CD4-positive, alpha-beta T cell treated with Interleukin-2 at 100 ng/mL for 4 hours (primary cell): ENCODE measurements at places on chromosomes 12 and 14.

DNA sequence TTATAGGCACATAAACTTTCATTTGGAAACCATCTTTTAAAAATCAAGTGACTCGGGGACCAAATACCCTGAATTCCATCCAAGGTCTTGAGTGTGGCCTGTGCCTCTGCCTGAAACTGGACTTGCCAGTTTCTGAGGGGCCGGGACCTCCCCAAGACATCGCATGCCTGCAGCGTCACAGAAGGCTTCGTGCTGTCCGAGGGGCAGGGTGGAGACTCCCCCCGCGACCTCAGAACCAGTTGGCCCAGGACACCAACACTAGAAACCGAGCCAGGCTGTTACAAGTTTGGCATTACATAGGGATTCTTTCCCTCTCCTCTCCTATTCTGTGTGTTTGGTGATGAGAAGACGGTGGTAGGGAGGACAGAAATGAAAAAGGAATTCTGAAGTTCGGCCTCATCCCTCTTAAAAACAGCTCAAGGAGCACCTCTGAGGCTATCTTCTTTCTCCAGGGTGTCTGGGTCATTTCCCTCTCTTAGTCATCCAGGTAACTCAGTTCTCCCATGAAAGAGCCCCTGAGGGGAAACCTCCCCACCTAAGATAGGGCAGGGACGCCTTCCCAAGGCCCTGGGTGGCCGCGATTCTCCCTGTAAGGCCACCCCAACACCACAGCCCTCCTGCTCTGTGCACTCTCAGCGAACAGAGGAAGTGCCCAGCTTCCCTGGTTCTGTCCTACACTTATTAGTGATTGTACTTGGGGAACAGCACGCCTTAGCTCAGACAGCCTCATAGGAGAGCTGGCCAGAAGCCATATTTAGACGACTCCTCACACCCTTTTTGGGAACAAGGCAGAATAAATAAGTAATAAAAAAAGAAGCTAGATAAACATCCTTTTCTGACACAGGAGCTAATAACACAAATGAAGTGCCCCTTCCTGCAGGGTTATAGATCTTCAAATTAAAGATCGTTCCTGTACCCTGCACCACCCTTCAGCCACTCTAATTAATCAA lies 93.8 kb downstream of the BCL11B start:
- no peak for DNase-seq

DNA sequence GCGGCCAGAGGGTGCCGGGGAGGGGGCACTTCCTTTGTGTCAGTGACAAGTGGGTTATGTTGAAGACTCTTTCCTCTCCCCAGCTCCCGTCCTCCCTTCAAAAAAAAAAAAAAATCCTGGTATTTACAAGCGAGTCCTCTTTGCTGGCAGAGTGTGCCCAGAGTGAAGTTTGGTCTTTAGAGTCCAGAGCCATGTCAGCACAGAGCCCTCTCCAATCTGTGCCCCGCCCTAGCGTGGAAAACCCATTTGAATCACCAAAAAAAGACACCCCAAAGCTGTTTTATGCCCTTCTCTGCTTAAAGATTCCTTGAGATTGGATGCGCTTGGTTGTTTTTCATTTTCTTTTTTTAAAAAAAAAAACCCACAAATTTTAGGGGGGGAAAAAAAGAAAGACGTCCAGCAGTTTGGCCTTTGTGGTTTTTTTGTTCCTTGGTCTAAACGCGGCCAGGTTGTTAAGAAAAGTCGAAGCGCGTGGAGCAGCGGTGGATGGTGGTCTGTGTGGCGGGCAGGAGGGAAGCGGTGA lies 3.3 kb downstream of the NKX2-1 start:
- no peak for DNase-seq

GRCh38 chr12:20443792-20444191 lies 75.5 kb downstream of the PDE3A start:
- DNase-seq, result no peak

GRCh38 chr12:132502149-132502881 lies 12.4 kb downstream of the FBRSL1 start:
- no peak for DNase-seq

DNA sequence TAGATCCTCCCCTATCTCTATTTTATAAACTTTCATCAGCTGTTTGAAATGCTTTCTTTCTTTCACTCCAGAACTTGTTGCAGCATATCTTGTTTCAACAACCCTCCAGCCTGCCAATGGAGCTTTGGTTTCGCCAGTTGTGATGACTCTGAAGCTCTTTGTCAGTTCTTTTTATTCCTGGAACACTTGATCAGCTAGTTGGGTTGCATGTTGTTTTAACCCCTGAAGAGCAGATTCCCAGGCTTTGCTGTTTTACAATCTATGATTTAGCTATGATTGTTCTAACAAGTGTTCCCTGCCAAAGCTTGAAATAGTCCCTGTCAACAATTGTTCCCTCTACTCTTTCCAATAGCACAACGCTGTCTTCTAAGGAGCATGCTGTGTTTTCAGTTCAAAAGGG lies 50.6 kb upstream of the FUT8 start:
- no peak for DNase-seq

DNA sequence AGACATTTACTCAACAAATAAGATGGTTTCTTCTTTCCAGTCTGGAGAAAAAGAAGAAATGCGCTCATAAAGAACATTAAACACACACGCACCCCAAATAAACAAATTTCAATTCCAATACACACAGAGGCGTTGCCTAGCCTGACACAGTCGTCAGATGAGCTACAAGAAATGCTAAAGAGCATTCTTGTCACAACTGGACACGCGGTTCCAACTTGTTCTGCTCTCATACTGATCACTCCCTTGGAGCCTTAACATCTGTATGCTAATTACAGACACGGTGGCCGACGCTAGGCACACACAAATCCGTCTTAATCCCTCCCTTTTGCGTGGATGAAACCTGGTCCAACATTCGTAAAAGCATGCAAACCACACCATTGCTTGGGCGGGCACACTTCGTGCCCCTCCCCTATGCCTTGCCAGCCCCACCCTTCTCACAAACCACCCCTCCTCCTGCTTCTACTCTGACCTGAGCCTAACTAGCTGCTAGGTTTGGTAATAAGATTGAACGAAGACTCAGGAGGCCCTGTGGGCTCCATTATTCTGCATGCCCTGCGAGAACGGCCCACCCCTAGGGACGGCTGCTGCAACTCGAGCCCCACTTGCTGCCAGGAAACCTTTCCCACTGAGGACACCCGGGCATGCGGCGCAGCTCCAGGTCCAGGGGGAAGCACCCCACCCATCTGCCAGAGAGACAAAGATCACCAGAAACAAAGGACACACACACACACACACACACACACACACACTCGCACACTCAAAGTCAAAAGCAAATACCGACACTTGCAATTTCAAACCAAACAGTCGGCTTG lies 1.2 kb downstream of the KCNK10 start:
- DNase-seq, result no peak

DNA sequence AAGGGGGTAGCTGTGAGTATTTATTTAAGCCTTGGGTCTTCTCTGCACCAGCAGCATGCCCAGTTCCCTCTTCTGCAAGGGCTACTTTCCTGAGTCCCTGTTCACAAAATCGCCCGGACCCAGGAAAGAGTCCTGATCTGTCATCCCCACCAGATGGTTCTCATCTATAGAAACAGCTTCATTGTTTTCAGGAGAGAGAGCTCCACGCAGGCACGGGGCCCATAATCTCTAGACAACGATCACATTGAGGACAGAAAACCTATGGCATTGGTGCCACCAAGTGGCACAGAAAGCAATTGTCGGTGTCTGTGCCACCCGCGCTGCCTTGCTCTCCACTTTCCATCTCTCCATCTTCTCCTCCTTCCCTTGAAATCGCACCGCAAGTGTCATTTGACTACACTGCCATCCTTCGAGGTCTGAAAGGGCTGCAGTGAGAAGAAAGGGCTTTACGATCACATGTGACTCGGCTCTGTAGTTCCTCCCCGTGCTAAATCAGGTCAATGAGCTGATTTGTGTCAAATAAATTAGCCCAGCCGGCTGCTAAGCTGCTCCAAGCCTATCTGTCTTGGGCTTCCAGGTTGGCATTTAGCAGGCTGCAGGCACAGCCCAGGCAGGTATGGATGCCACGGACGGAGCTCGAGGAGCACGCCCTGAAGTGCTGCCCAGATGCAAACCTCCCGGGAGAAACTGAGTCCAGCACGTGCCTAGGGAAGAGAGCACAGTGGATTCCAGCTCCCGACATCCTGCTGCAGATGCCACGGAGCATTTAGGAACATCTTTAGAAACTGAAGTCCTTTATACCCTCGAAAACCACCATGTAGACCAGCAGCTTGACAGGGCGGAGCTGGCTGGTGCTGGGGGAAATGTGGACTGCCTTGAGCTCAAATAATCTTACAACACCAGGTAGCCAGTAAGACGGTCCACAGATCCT lies 28.8 kb downstream of the SPRING1 start:
- peak; percentile 47 for DNase-seq

- peak; percentile 80 for DNase-seq
These were observed 78.6 kb downstream of the ARF6 start for GRCh38 chr14:49971156-49972130.

- DNase-seq, result no peak
These were observed 2.7 kb downstream of the GALNT9 start for GRCh38 chr12:132326646-132327045.

DNA sequence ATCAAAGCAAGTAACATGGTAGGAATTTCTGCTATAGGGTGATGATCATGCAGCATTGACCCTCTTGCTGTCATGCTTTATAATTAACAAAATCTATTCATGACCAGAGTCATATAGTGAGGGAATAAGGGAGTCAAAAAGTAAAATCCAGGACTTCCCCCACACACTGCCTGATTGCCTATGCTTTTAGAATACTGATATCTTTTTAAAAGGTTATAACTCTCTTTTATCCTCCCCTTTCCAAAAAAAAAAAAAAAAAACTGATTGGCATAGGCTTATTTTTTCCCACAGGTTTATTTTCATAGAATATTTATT lies 51.4 kb downstream of the ZFP36L1 start:
- DNase-seq, result no peak

DNA sequence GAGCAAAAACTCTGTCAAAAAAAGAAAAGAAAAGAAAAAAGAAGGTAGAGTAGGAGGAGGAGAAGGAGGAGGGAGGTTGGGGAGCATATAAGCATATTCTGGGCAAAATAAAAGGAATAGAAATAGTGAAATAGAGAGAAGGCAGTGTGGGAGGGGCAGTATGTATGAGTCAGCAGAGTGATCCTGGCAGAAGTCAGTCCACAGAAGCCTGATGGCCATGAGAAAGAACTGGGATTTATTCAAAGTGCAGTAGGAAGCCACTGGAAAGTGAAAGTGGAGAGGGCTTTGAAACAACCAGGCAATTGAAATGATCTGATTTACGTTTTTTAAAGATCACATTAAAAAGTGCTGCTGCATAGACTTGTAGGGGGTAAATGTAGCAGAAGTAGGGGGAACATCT lies 368.6 kb upstream of the USP15 start:
- no peak for DNase-seq

- DNase-seq, result peak; percentile 24
These were observed 3.2 kb downstream of the BIN2 start for GRCh38 chr12:51320695-51321320.

DNA sequence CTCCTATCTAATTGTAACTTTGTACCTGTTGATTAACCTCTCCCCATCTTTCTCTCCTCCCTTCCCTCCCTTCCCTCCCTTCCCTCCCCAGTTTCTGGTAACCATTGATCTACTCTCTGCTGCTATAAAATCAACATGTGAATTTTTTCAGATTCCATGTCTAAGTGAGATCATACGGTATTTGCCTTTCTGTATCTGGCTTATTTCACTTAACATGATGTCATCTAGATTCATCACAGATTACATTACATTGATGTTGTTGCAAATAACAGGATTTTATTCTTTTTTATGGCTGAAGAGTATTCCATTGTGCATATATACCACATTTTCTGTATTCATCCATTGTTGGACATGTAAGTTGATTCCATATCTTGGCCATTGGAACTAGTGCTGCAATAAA lies 68.0 kb upstream of the FBXO33 start:
- no peak for DNase-seq

- DNase-seq, result no peak
These were observed 271.8 kb downstream of the EGLN3 start for GRCh38 chr14:33679025-33679424.
